ENCODE measurements at places on chromosomes 5 and 9. TPM values are rescaled to one million over a fixed set of nuclear protein-coding genes. Genes with fewer than 3 reads are reported as not detected.

Gene TMEM232
- 21.1 TPM for total RNA-seq

Gene ELAVL2
- total RNA-seq, result 188 TPM

DNA sequence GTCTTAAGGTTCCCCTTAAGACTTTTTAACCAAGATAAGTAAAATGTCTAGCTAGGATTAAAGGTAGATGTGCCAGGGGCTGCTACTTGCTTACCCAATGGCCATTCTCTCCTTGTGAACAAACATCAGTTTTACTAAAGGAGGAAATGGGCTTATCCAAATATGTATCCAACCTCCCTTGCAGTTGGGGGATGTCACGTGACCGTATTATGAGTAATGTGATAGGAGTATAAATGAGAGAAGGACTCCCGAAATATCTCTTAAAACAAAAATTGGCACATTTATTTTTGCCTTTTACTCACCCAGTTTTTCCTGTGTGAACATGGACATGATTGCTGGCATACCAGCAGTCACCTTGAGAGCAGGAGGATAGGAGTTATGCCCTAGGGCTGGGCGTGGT, 247.9 kb downstream of the NFIB start:
- H3K4me1 ChIP-seq, result no peaks in the 10 kb centered on the region
- H3K27me3 ChIP-seq, result no peaks in the 10 kb centered on the region
- no peaks in the 10 kb centered on the region for H3K36me3 ChIP-seq
- no peak for DNase-seq
- no peak overlapping the region for H3K4me3 ChIP-seq

DNA sequence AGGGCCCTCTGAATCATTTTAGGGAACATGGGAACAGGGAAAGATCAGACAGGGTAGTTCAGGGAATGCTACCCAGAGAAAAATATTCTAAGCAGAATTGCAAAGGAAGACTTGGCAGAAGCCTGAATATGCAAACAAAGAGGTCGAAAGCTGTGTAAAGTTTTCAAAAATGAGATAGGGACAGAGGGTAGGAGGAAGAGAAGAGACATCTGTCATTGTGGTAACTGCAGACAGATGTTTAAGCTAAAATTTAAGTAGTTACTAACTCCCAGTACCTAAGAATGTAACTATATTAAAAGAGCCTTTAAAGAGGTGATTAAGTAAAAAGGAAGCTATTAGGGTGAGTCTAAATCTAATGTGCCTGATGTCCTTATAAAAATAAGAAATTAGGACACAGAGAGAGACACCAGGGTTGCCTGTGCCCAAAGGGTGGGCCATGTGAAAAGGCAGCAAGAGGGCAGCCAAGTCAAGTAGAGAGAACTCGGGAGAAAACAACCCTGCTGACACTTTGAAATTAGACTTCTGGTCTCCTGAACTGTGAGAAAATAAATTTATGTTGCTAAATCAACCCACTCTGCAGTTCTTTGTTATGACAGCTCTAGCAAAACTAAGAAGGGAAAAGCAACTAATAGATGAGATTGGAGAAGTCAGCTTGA, 1647.4 kb upstream of the C9orf72 start:
- no peak for DNase-seq
- H3K36me3 ChIP-seq, result no peaks in the 10 kb centered on the region
- no peaks in the 10 kb centered on the region for H3K4me1 ChIP-seq

DNA sequence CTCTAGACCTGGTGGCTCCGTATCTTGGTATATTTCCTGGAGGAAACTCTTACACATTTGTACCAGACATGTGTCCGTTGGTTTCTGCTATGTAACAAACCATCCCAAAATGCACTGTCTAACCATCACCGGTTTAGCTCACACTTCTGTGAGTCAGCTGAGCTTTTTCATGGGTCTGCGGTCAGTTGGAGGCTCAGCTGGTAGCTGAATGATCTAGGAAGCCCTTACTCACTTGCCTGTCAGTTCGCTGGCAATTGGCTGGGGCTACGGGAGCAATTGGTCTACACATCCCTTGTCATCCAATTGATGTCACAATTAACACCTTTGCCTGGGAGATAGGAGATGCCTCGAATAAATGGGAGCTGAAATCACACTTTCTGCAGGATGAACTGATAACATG, 11.6 kb upstream of the WHRN start:
- H3K4me3 ChIP-seq, result no peak overlapping the region
- no peak overlapping the region for H3K27ac ChIP-seq
- DNase-seq, result no peak
- H3K27me3 ChIP-seq, result no peaks in the 10 kb centered on the region
- H3K36me3 ChIP-seq, result no peaks in the 10 kb centered on the region

GRCh38 chr5:109192555-109193281, 217.1 kb downstream of the PJA2 start:
- no peaks in the 10 kb centered on the region for H3K36me3 ChIP-seq
- H3K4me3 ChIP-seq, result no peak overlapping the region
- H3K27ac ChIP-seq, result no peak overlapping the region
- no peaks in the 10 kb centered on the region for H3K27me3 ChIP-seq

DNA sequence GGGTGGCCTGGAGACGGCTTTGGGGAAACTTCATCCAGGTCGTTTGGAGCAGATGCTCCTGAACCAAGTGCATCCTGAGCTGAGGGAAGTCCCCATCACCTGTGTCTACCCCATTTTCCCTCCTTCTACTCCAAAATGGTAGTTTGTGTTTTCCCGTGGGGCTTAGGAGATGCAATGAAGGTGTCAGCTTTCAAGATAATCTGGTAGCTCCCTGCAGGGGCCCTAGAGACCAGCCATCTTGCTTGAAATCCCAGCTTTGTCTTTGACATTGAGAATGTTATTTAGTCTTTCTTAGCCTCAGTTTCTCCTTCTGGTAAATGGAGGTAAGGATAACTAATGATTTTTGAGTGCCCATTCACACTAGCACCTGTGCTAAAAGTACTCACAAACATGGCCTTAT, 77.4 kb downstream of the WWC1 start:
- no peaks in the 10 kb centered on the region for H3K27me3 ChIP-seq
- H3K36me3 ChIP-seq, result no peaks in the 10 kb centered on the region
- H3K4me1 ChIP-seq, result peaks cover 21% of the 10 kb centered on the region

GRCh38 chr5:123582550-123583285, 70.7 kb downstream of the CSNK1G3 start:
- no peak overlapping the region for H3K4me3 ChIP-seq
- H3K27ac ChIP-seq, result no peak overlapping the region
- peak; percentile 4 for DNase-seq
- H3K4me1 ChIP-seq, result no peaks in the 10 kb centered on the region

- no peaks in the 10 kb centered on the region for H3K27me3 ChIP-seq
- no peak overlapping the region for H3K27ac ChIP-seq
- no peak overlapping the region for H3K4me3 ChIP-seq
- H3K4me1 ChIP-seq, result no peaks in the 10 kb centered on the region
Observed at GRCh38 chr5:136809382-136809781, 444.0 kb upstream of the TRPC7 start.

DNA sequence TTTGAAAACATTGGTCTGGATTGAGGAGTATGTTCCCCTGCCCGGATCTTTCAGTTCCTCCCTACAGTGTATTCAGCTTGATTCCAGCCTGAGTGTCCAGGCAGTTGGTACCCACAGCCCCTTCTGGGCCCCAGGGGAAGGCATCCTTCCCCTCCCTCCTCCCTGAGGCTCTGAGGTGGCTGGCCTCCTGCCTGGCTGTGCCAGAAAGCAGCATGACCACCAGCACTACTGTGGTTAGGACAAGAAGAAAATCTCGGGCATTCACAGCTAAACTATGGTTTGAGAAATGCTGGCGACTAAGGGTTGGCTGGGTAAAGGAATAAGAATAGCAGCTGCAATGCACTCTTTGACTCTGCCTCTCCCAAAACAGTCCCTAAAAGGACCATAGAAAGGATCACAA, 84.6 kb upstream of the LIFR start:
- peaks cover 24% of the 10 kb centered on the region for H3K4me1 ChIP-seq
- H3K4me3 ChIP-seq, result no peak overlapping the region
- H3K27ac ChIP-seq, result no peak overlapping the region
- DNase-seq, result no peak
- H3K36me3 ChIP-seq, result no peaks in the 10 kb centered on the region
- H3K27me3 ChIP-seq, result no peaks in the 10 kb centered on the region

DNA sequence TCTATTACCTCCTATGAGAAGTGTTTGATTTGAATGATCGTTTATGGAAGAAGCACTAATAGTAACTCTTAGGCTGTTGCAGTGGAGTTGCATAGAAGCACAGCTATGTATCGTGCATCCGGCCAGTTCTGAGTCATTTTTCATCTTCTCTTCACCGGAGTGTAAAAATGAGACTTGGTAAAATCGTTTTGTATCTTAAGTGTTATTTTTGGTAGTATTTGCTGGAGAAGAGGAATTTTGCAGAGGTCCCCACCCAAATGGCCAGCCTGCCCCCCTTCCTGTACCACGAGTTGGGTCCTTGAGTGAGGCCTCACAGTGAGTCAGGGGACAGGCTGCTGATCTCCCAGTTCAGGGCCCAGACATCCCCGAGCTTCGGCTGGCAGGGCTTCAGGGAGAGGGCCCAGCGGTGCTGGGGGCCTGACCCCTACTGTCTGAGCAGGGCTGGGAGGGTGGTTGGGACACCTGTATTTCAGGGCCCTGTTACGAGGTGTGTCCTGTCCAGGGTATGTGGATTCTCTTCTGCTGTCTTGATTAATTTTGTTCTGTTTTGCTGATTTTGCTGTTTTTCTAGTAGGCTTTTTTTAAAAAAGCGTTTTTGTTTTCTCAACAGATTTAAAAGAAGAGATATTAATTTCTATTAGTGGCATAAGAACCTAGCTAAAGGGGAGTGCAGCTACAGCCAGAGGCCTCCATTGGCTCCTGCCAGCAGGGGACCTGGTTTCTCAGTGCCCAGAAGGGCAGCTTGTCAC, 210.8 kb downstream of the TRIO start:
- H3K27me3 ChIP-seq, result no peaks in the 10 kb centered on the region
- DNase-seq, result no peak
- peaks cover 12% of the 10 kb centered on the region for H3K36me3 ChIP-seq

- H3K36me3 ChIP-seq, result no peaks in the 10 kb centered on the region
- no peaks in the 10 kb centered on the region for H3K27me3 ChIP-seq
- peaks cover 4% of the 10 kb centered on the region for H3K4me1 ChIP-seq
- H3K4me3 ChIP-seq, result no peak overlapping the region
Observed at GRCh38 chr9:108710424-108710823, 145.4 kb downstream of the ACTL7B start.

DNA sequence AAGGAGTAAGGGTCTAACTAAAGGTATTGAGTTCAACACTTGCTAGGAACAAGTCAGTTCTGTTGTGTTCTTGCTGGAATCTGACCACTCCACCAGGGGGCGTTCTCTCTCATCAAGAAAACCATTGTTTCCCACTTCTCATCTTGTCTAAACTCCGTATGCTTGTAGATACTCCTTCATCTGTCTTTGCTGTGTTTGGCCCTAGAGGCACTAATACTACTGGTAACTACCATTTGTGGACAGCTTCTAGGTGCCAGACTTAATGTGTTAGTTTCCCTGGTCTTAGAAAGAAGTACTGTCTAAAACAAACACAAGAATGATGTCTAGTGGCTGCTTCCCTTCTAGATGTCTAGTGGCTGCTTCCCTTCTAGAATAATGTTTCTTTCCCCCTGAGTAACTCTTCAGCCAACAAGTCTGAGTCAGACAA, 18.7 kb upstream of the PTPDC1 start:
- no peak overlapping the region for H3K27ac ChIP-seq
- no peak for DNase-seq
- no peaks in the 10 kb centered on the region for H3K4me1 ChIP-seq
- H3K27me3 ChIP-seq, result no peaks in the 10 kb centered on the region
- peaks cover 2% of the 10 kb centered on the region for H3K36me3 ChIP-seq

- no peak overlapping the region for H3K27ac ChIP-seq
- no peaks in the 10 kb centered on the region for H3K27me3 ChIP-seq
- DNase-seq, result no peak
- H3K36me3 ChIP-seq, result peaks cover 41% of the 10 kb centered on the region
- H3K4me3 ChIP-seq, result no peak overlapping the region
Observed at GRCh38 chr9:114028646-114029045, 49.5 kb downstream of the AMBP start.

DNA sequence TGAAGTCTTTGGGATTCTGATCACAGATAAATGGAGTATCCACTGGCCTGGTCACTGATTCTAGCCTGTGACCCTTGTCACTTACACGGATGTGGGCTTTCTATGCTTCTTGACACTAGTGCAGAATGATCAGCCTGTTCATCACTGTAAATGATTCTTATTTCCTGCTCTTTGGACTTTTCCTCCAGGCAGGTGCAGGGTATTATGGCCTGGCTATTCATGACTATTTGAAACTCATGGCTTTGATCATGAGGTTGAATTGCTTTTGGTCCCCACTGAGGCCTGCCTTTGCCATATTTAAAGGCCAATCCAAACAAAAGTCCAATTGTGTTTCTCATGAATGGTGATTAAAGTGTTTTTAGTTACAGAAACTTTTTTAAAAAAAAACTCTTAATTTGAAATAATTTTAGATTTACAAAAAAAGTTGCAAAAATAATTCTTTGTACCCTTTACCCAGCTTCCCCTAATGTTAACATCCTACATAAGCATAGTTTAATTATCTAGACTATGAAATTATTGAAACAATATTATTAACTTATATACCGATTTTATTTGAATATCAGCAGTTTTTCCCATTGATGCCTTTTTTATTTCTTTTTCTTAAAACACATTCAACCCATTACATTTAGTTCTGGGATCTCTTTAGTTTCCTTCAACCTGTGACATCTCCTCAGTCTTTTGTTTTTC, 68.1 kb downstream of the GALNT10 start:
- no peak overlapping the region for H3K4me3 ChIP-seq
- H3K27me3 ChIP-seq, result peaks cover 2% of the 10 kb centered on the region
- DNase-seq, result no peak
- H3K36me3 ChIP-seq, result no peaks in the 10 kb centered on the region
